PC-9 (cell line): ENCODE measurements at places on chromosomes 4 and X. TPM values are rescaled to one million over a fixed set of nuclear protein-coding genes. Genes with fewer than 3 reads are reported as not detected.

RIBC1 gene
- total RNA-seq, result 2.2 and 4.5 TPM in 2 replicates

HDX gene
- total RNA-seq, result 1.1 and 1.2 TPM in 2 replicates

GRCh38 chrX:14729058-14729457 lies 143.8 kb downstream of the FANCB start:
- DNase-seq, result no peak
- no peaks in the 10 kb centered on the region for H3K27me3 ChIP-seq
- no peak overlapping the region for H3K27ac ChIP-seq
- no peak overlapping the region for H3K4me3 ChIP-seq

HCCS gene
- 30.4 and 38.5 TPM in 2 replicates for total RNA-seq

DNA sequence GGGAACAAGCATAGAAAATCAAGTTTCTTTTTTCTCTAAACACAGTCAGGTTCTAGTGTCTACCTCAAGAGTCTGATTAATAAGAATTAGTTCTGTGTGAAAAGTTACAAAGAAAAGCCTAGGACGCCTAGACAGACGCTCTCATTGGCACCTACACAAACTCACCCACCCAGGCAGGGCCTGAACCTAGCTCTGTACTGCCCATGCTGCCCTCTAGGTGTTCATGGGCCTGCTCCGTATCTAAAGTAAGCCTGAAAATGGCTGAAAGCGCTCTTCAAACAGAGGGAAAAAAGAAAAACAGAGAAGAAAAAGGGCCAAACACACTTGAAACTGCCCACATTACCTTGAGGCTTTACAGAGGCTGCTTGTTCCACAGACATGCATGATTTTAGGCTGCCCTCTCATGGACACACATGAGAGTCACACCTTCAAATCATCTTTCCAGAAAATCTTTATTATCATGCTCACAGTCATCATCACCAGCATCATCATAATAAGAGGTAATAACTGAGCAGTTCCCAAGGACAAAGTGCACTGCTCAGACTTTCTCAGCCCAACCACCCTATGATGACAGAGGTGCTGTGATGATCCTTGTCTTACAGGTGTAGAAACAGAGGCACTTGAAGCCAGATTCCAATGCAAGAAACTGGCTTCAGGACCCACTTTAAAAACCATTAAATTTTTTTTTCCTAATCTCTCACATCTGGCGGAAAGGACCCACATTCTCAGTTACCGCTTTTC lies 49.6 kb downstream of the MAP7D2 start:
- H3K36me3 ChIP-seq, result no peaks in the 10 kb centered on the region
- H3K4me3 ChIP-seq, result peak overlapping the region; percentile 29; the same call in 1 of the 2 replicates
- H3K27me3 ChIP-seq, result no peaks in the 10 kb centered on the region
- peak overlapping the region; percentile 49 for H3K27ac ChIP-seq
- H3K4me1 ChIP-seq, result peaks cover 22% of the 10 kb centered on the region

GRCh38 chrX:84666086-84666485 lies 163.8 kb upstream of the HDX start:
- H3K4me1 ChIP-seq, result no peaks in the 10 kb centered on the region
- no peak for DNase-seq
- H3K4me3 ChIP-seq, result no peak overlapping the region
- H3K27ac ChIP-seq, result no peak overlapping the region
- H3K36me3 ChIP-seq, result no peaks in the 10 kb centered on the region
- no peaks in the 10 kb centered on the region for H3K27me3 ChIP-seq

MID1 gene
- total RNA-seq, result 57.0 and 79.5 TPM in 2 replicates

DNA sequence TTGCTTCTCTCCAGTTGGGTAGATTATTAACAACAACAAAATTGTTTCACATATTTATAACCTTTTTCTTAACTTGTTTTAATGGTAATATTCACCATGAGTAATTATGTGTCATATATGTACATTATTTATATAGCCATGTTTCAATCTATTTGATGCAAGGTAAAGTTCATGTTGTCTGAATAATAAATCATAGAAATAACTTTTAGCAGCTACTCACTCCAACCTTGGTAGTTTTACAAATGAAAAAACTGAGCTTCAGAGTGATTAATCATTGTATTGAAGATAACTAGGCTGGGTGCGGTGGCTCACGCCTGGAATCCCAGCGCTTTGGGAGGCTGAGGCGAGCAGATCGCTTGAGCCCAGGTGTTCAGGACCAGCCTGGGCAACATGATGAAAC lies 46.0 kb downstream of the TMA16 start:
- H3K27ac ChIP-seq, result no peak overlapping the region
- no peaks in the 10 kb centered on the region for H3K4me1 ChIP-seq
- no peaks in the 10 kb centered on the region for H3K36me3 ChIP-seq
- H3K4me3 ChIP-seq, result no peak overlapping the region
- no peaks in the 10 kb centered on the region for H3K27me3 ChIP-seq

DNA sequence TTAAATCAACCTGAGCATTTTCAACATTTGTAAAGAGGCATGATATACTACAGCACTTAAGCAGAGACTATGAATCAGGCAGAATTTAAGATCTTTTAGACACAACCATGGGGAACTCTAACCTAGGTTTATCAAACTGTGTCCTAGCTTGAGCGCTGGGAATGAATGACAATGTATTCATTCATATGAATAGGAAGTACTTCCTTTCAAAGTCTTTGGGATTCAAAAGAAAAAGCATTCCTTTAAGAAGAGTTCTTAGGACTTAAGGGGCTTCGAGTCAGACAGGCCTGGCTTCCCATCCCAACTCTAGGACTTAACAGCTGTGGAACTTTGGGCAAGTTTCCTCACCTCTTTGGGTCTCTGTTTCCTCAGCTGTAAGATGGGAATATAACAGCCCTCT lies 104.6 kb downstream of the ANAPC4 start:
- H3K4me1 ChIP-seq, result no peaks in the 10 kb centered on the region
- DNase-seq, result no peak
- no peaks in the 10 kb centered on the region for H3K36me3 ChIP-seq
- no peaks in the 10 kb centered on the region for H3K27me3 ChIP-seq
